Hematopoietic multipotent progenitor cell treated with erythropoietin and hydrocortisone succinate and interleukin-3 and kit ligand, for 4 days (in vitro differentiated cells): ENCODE measurements at places on chromosomes 12 and 14.
A peak's percentile ranks its signal among the peaks of the same experiment; 100 is the strongest.

GRCh38 chr14:30656190-30656632 is 34.1 kb downstream of the SCFD1 start:
- peak; percentile 63 for DNase-seq

DNA sequence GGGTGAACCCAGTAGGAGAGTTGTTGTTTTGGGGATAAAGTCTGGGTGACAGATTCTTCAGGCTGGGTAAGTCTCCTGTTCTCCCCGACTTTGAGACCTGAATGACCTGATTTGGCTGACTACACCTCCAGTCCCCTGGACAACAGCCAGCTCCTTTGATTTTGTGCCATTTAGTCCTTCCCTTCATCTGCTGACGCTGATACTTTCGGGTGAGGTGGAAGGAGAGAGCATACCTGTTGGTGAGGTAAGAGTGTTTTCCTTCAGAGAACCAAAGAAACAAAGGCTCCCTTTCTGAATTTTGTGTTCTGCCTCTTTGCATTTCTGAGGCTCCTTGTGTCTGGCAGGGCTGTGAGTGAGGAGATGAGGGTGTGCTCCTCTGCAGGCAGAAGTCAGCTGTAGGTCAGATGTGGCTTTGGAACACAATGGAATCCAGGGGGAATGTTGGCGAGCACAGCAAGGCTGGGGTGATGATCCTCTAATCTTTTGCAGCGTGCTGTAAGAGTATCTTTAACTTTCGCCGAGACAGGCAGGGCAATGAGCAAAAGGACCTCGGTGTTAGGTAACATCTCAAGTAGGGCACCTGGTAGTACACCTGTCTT is 12.1 kb downstream of the ETV6 start:
- no peak for DNase-seq

GRCh38 chr12:60311940-60312339 is 716.1 kb downstream of the SLC16A7 start:
- no peak for DNase-seq

- no peak for DNase-seq
These were observed 213.2 kb upstream of the NOS1 start for GRCh38 chr12:117574655-117575054.

DNA sequence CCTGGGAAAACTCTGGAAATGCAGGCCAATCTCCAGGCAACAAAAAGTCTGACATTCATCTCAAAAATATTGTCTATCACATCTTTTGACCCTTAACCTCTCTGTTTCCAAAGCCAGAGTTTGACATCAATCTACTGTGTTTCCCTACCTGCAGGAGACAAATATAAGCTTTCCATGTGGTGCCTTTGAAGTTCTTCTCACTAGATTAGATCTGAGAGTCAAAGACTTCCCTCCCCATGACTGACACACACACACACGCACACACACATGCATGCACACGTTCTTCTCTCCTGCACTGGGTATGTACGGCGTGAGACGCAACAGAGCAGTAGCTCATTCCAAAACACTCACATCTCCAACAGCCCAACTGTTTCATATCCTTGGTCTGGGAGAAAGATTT is 8.1 kb upstream of the ITPR2 start:
- peak; percentile 30 for DNase-seq

GRCh38 chr14:91893669-91894068 is 26.3 kb upstream of the TC2N start:
- peak; percentile 42 for DNase-seq

GRCh38 chr14:72291908-72292688 is 359.9 kb downstream of the RGS6 start:
- peak; percentile 68 for DNase-seq

DNA sequence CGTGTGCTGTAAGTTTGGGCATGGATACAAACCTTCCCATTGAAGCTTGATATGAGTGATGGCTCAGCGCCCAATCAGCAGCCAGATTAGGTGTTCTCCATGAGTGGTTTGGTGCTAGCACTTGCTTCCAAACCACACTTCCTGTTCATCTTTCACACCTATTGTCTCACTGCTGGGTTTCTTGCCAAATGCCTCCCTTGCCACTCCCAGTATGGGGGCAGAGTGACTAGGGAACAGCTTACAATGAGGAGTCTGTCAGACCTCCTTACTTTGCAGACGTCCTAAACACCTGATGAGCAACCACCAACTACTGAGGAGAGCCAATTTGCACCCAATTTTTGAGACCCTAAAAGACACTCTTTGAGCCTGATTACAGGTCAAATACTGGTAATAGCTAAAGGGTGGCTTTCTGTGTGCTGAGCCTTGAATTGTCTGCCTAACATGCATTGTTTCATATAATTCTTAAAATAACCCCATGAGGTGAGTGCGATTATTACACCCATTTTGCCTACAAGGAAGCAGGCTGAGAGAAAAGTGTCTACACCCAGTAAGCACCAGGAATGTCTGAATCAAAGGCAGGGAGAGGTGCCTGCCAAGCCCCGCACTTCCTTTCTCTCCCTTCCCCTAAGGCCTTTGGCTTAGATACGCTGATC is 48.4 kb upstream of the FOS start:
- DNase-seq: peak; percentile 66

GRCh38 chr12:53160673-53161072 is 19.8 kb upstream of the ZNF740 start:
- DNase-seq: no peak

GRCh38 chr12:79534029-79534867 is 156.5 kb downstream of the PAWR start:
- DNase-seq: no peak

GRCh38 chr12:124039276-124039675 is 66.3 kb downstream of the ZNF664 start:
- peak; percentile 61 for DNase-seq

DNA sequence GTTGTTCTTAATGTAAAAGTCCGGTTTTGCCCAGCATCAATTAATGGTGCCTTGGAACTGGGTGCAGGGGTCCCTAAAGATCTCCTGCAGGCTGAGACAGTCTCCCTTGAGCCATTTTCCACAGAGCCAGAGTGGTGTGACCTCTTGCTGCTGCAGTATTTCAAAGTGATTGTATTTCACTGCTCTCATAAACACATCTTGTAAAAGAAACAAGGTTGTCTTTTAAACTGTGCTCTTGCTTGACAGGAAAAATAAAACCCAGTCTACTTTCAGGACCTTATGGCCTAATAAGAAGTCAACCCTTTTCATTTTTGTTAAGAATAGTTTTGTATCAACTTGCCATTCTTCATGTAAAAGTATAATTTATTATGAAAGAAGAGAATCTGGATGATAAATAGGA is 44.7 kb downstream of the TMEM117 start:
- no peak for DNase-seq

DNA sequence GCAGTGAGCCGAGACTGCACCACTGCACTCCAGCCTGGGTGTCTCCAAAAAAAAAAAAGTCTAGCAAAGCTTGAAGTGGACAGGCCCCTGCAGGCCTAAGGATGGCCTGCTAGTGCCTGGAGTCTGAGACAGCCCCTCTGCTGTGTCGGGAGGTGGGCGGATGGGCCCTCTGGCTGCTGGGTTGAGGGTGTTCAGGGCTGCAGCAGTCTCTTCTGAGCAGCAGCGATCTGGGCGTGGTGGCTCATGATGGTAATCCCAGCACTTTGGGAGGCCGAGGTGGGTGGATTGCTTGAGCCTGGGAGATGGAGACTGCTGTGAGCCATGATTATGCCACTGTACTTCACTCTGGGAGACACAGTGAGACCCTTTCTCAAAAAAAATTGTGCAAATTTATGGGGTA is 57.0 kb downstream of the ADCK1 start:
- no peak for DNase-seq

- DNase-seq: no peak
These were observed 25.3 kb downstream of the JDP2 start for GRCh38 chr14:75452900-75453816.
